ENCODE measurements at places on chromosomes 5 and 9. TPM values are rescaled to one million over a fixed set of nuclear protein-coding genes. Genes with fewer than 3 reads are reported as not detected.

DNA sequence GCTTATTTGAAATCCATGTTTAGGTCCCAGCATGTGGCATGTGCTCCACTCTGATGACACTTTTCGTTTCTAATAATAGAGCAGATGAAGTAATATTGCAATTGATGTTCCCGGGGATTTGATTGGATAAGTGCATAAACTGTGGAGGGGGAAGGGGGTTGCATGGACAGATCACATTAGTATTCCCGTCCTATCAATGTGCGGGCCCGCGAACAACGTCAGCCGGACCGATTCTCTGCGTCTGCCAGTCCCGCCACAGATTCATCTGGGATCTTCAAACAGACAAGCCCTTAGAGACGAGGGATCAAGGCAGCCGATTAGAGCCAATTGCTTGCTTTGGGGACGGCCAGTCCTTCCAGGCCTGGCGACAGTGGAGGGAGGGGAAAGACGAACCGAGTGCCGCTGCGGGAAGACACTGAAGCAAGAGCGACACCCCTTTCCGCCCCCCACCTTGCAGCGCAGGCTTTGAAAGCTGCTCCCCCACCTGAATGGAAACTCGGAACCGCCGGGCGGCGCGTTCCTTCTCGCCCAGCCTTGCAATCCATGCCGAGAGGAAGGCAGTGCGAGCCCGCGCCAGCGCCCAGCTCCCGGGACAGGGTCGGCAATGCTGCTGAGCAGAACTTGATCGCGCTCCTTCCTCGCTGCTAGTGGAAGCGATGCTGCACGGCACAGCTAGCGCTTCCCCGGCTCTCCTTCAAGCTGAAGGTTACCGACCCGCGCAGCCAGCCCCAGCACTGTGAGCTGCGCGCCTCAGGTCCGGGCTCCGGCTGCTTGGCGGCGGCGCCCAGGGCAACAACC, at the start of gene RGS7BP:
Gene RGS7BP, plus strand, starts transcription at position 247 of the 798 bp plus-strand sequence. CDS start 610 bp downstream, outside the sequence.
- DNase-seq = no peak

DNA sequence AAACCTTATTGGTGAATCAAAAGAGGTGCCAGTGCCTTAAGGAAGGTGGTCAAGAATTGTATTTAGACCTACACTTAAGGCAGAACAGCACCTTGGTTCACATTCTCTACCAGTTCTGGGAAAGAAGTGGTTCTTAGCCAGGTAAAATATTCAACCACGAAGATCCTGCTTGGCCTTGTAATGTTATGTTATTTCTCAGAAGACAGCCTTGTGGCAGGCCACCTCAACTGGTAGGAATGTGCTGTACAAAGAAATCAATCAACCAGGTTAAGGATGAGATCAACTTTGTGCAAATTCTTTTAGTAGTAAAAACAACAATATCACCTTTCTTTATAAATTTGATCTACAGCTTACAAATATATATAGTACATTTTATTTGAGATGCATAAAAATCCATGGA, 246.8 kb downstream of the ARRDC3 start:
- peak; percentile 38 for DNase-seq

GRCh38 chr5:142275496-142275895, 49.3 kb downstream of the SPRY4 start:
- peak; percentile 69 for DNase-seq

DNA sequence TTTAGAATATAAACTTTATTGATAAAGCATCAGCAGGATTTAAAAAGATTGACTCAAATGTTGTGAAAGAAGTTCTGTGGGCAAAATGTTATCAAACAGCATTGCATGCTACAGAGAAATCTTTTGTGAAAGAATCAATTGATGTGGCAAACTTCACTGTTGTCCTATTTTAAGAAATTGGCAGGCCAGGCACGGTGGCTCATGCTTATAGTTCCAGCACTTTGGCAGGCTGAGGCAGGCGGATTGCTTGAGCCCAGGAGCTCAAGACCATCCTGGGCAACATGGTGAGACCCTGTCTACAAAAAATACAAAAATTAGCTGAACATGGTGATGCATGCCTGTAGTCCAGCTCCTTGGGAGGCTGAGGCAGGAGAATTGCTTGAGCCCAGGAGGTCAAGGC, 17.4 kb downstream of the ZBTB43 start:
- DNase-seq = no peak

DNA sequence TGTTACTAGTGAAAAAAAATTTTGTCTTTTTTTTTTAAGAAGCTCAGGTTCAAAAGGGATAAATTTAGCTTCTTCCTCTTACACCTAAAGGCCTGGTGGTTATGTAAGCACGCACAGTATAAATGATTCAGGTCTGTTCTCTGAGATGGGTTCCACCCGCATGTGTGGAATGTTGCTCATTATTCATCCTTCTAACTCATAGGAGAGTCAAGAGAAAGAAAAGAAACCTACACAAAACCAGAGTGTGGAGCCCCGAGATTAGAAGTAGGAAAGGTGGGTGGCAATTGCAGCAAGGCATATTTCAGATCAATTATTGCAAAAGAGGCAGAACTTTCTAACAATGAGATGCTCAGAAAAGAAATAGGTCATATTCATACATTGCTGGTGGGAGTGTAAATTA, 13.5 kb downstream of the PLAC8L1 start:
- no peak for DNase-seq

DNA sequence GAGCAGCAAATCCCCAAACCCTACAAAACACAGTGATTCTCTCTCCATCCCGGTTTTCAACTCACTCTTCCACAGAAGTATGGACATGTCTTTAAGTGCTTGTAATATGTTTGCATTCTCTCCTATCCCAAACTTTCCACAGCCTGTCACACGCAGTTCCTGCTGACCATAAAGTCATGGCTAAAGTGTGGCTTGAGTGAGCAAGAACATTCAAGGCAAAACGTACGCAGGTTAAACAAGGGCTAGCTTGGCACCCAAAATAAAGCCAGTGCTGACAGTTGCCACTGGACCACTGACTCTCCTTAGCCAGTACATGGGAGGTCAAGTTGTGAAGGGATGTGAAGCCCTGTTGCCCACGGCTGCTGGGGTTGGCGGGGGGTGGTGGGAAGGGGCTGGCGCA, 211.1 kb upstream of the IRX1 start:
- no peak for DNase-seq

DNA sequence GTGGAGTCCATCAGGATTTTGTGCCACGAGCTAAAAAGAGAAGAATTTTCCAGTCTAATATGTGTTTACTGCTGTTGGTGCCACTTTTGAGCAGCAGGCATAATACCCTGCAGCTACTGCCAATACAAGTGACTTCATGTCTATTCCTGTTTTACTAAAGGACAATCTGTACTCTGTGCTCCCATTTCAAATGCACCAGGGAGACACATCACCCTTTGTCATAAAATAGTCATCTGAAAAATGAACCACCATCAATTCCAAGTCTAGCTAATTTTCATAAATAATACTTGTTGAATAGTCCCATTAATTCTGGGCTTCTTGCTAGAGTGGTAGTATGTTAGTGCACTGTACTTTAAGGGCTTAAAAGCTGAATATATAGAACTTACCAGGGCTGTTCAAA, 8.9 kb upstream of the PKD2L2 start:
- DNase-seq = no peak

- DNase-seq = no peak
Measured at GRCh38 chr5:124130816-124131215, 615.6 kb downstream of the ZNF608 start.

- DNase-seq = no peak
Measured at GRCh38 chr9:126806336-126806735, 1.5 kb downstream of the ZBTB43 start.

GRCh38 chr9:111914749-111915424, 18.3 kb downstream of the UGCG start:
- no peak for DNase-seq

DNA sequence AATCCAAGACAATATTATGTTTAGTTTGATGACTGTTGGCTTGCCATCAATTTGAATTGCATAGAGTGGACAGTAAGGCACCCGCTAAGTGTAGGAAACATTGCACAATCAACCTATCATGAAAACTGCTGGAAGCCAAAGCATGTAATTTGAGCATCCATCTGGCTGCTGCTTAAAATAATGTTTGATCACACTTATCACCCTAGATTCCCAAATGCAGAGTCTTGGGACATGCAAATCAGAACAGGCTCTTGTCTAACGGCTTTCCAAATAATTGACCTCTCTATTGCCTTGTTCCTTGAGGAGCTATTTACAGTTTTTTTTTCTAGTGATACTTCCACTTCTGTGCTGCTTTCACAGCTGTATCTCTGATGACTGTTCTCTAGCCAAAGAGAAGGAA, 342.1 kb downstream of the PRR16 start:
- no peak for DNase-seq

The PCA3 gene
- not detected for total RNA-seq

The PCSK5 gene
- total RNA-seq = 9.8 TPM

The NSG2 gene
- not detected for total RNA-seq

The HDHD3 gene
- 44.0 TPM for total RNA-seq

The COL23A1 gene
- not detected for total RNA-seq

The PROB1 gene
- 2.9 TPM for total RNA-seq
